T-cell (primary cell): ENCODE measurements at places on chromosomes 3 and 15. TPM values are rescaled to one million over a fixed set of nuclear protein-coding genes. Genes with fewer than 3 reads are reported as not detected.

DNA sequence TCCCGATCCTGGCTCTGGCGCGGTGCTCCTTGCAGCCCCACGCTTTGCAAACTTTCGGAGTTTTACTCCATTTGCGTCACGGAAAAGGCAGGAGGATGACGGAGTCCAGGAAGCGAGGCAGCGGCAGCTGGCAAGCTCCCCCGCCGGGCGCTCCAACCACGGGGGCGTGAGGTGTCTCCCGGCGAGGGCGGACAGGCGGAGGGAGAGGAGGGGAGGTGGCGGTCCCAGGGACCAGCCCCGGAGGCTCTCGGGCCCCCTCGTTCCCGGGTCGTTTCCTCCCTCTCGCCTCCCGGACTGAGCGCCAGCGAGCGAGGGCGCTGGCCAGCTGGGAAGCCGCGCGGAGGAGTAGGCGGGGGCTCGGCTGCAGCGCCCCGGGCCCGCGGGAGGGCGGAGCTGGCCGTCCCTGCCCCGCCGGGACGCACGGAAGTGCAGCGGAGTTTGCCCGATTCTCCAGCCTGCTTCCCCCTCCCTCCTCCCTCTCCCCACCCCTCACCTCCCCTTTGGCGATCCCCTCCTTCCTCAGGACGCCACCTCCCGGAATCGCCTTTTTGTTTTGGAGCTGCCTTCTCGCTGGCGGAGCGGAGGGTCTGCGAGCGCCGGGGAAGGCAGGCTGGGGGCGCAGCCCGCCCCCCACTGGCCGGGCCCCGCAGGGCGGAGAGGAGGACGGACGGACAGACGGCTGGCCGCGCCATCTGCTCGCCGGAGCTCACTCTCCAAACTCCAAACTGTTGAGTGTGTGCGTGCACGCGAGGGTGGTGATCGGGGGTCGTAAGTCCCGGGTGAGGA, at the start of gene SNX33:
SNX33 (plus strand) TSS at position 543 of the 786 bp plus-strand sequence. CDS start 1,191 bp downstream, outside the sequence.
- H3K36me3 ChIP-seq, result no peaks in the 10 kb centered on the region
- H3K4me3 ChIP-seq, result peak within 1 kb of the TSS; percentile 85
- H3K27me3 ChIP-seq, result no peaks in the 10 kb centered on the region
- DNase-seq, result peak; percentile 31
- no peak within 1 kb of the TSS for H3K27ac ChIP-seq

GRCh38 chr3:16147220-16147994, 27.1 kb upstream of the GALNT15 start:
- no peaks in the 10 kb centered on the region for H3K27me3 ChIP-seq
- no peak for DNase-seq
- H3K4me1 ChIP-seq, result no peaks in the 10 kb centered on the region
- no peak overlapping the region for H3K27ac ChIP-seq
- H3K4me3 ChIP-seq, result no peak overlapping the region

- H3K4me1 ChIP-seq, result no peaks in the 10 kb centered on the region
- H3K4me3 ChIP-seq, result no peak overlapping the region
- H3K36me3 ChIP-seq, result no peaks in the 10 kb centered on the region
- no peak for DNase-seq
- no peak overlapping the region for H3K27ac ChIP-seq
Measured at GRCh38 chr15:72387741-72388140, 10.4 kb upstream of the TMEM202 start.

DNA sequence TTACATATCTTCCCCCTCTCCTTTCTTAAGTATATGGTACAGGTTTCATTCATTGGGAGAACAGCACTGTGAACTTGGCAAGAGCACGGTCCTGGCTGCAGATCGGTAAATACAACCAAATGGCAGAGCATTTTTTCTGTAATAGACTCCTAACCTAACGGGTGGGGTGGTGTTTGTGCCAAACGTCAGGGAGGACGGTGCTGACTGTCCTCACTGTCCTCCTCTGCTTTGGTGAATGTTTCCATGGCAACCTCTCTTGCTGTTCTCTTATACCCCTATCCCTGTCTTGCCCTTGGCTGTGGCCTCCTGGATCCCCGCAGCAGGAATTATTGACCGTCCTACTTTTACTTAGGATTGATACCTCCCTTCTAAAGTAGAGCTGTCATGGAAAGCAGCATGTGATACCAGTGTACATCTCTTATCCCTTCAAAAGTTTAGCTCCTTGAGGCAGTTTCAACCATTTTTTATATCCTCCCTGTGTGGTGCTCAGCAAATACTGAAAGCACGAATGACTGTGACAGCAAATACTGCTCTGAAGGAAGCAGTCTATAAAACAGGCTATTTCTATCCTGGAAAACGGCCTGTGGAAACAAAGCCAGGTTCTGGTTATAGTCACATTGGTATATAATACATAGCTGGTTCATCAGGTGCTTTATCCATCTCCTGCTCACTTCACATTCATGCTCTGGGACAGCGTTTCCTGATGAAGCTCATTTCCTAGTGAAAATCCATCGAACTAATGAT, 275.4 kb upstream of the C2CD4B start:
- no peaks in the 10 kb centered on the region for H3K4me1 ChIP-seq
- no peaks in the 10 kb centered on the region for H3K36me3 ChIP-seq
- no peak overlapping the region for H3K4me3 ChIP-seq
- no peak overlapping the region for H3K27ac ChIP-seq

GRCh38 chr15:31223478-31224350, 102.9 kb upstream of the KLF13 start:
- peaks cover under 1% of the 10 kb centered on the region for H3K27me3 ChIP-seq
- H3K36me3 ChIP-seq, result no peaks in the 10 kb centered on the region
- H3K4me1 ChIP-seq, result peaks cover 6% of the 10 kb centered on the region
- DNase-seq, result no peak
- H3K27ac ChIP-seq, result no peak overlapping the region

The WDR72 gene
- not detected for total RNA-seq

The PTX3 gene
- 0.25 TPM for total RNA-seq

DNA sequence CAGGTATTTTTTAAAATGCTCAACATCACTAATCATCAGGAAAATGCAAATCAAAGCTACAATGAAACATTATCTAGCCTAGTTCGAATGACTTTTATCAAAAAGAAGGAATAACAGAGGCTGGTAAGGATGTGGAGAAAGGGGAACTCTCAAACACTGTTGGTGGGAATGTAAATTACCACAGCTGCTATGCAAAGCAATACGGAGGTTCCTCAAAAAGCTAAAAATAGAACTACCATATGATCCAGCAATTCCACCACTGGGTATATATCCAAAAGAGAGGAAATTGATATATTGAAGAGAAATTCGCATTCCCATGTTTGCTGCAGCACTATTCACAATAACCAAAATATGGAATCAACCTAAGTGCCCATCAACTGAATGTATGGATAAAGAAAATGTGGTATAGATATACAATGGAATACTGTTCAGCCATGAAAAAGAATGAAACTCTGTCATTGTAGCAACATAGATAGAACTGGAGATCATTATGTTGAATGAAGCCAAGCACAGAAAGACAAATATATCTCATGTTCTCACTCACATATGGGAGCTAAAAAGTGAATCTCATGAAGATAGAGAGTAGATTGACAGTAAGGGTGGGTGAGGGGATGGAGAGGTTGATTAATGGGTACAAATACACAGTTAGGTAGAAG, 19.7 kb upstream of the CLN6 start:
- no peak overlapping the region for H3K4me3 ChIP-seq
- no peaks in the 10 kb centered on the region for H3K4me1 ChIP-seq
- H3K36me3 ChIP-seq, result no peaks in the 10 kb centered on the region
- no peaks in the 10 kb centered on the region for H3K27me3 ChIP-seq
- H3K27ac ChIP-seq, result no peak overlapping the region

DNA sequence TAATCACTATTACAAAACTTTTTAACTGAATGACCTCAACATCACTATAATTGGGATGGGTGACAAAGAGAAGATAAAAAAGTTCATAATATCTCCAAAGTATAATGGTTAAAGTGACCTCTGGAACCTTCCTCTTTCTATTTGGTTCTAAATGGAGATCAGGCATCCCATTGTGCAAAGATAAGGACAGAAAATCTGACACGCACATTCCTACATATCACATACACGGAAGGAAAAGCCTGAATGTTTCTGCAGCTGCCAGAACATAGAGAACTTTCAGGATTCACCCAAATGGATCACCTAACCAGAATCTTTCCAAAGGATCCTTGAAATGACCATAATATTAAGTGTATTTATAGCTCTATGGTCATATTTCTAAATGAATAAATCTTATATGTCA, 128.2 kb downstream of the TFDP2 start:
- no peaks in the 10 kb centered on the region for H3K36me3 ChIP-seq
- H3K4me1 ChIP-seq, result peaks cover 4% of the 10 kb centered on the region
- no peak overlapping the region for H3K27ac ChIP-seq
- DNase-seq, result no peak

DNA sequence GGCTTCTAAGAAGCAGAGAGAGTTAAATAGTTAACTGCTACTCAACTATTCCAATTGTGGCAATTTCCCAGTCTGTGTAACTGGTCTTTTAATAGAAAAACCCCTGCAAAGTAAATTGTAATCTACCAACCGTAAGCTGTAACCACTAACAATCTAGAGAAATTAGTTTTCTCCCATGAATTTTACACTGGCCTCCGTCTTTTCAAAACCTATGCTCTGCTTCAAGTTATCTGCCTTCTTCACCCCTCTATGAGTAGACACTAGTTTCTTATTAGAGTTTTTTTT, 42.6 kb downstream of the LRRFIP2 start:
- H3K36me3 ChIP-seq, result no peaks in the 10 kb centered on the region
- H3K27me3 ChIP-seq, result no peaks in the 10 kb centered on the region
- no peak for DNase-seq
- H3K4me3 ChIP-seq, result no peak overlapping the region
- H3K4me1 ChIP-seq, result no peaks in the 10 kb centered on the region

The ZFYVE19 gene
- 30.8 TPM for total RNA-seq

The NPAP1 gene
- not detected for total RNA-seq
